ENCODE measurements at places on chromosomes 7 and 10.

GRCh38 chr7:116530107-116530820 lies 5.4 kb downstream of the CAV1 start:
- no peak for DNase-seq

- DNase-seq, result no peak
Measured at GRCh38 chr7:2522780-2523433, 3.3 kb downstream of the LFNG start.

GRCh38 chr7:40608321-40609075 lies 473.7 kb downstream of the SUGCT start:
- DNase-seq, result no peak

- DNase-seq, result no peak
Measured at GRCh38 chr7:157320608-157320980, 16.2 kb upstream of the DNAJB6 start.

DNA sequence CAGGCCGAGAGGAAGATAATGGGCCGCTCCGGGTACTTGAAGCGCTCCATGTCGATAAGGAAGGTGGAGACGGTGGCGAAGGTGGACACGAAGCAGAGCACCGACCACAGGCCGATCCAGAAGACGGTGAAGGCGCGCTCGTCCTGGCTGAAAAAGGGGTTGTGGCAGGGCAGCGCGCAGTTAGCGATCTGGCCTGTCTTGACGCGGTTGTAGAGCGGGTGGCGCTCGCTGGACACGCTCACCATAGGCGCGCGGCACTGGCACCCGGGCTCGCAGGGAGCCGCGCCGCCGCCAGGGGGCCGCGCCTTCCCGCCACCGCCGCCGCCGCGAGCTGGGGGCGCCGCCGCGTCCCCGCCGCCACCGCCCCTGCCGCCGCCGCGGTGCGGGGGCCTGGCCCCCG lies 1.6 kb downstream of the FZD8 start:
- DNase-seq, result no peak

DNA sequence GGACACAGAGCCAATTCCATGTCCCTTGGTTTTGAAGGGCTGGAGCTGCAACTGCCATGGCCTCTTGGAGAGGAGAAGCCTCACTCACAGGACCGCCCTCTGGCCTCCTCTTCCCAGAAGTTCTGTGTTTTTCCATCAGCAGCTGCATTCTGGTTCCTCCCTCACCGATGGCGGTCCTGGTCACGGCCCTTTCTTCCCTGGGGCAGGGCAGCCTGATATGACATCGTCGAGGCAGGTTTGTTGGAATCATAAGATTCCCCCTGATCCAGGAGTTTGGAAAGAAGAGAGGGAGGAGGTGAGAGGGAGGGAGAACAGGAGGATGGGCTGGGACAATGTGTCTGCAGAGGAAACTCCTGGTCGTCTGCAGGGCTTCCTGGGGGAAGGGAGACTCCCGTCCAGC lies 82.7 kb upstream of the PDZD8 start:
- DNase-seq, result no peak

DNA sequence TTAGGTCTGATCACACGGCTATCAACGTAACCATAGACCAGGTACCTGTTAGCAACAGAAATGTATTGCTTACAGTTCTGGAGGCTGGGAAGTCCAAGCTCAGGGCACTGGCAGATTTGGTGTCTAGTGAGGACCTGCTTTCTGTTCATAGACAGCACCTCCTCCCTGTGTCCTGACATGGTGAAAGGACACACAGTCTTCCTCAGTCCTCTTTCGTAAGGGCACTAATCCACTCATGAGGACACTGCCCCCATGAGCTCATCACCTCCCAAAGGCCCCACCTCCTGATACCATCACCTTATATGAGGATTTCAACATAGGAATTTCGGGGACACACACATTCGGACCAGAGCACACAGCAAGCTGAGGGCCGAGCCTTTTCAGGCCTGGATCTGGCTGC lies 71.4 kb upstream of the BTBD16 start:
- DNase-seq, result no peak

- no peak for DNase-seq
Measured at GRCh38 chr7:13604178-13604577, 385.3 kb downstream of the ETV1 start.

GRCh38 chr7:64999165-65000004 lies 7.1 kb downstream of the ERV3-1 start:
- DNase-seq, result no peak

- DNase-seq, result no peak
Measured at GRCh38 chr7:92669616-92670165, 79.5 kb upstream of the FAM133B start.

- no peak for DNase-seq
Measured at GRCh38 chr10:93081318-93081717, 7.6 kb downstream of the CYP26A1 start.

GRCh38 chr7:5420881-5421713 lies 2.5 kb downstream of the TNRC18 start:
- no peak for DNase-seq

GRCh38 chr7:936386-937054 lies 18.0 kb downstream of the ADAP1 start:
- no peak for DNase-seq

DNA sequence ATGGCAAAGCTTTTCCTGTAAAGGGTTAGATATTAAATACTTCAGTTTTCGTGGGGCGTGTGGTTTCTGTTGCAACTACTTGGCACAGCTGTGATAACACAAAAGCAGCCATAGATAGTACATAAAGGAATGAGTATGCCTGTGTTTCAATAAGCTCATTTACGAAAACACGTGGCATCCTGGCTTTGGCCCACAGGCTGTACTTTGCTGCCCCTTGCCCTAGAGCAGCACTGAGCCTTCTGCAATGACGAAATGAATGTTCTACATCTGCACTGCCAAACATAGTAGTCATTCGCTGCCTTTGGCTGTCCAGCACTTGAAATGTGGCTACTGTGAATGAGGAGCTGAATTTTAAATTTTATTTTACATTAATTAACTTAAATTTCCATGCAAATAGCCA lies 376.2 kb upstream of the TPK1 start:
- DNase-seq, result no peak

- DNase-seq, result no peak
Measured at GRCh38 chr7:74306730-74307469, 17.7 kb downstream of the CLIP2 start.

DNA sequence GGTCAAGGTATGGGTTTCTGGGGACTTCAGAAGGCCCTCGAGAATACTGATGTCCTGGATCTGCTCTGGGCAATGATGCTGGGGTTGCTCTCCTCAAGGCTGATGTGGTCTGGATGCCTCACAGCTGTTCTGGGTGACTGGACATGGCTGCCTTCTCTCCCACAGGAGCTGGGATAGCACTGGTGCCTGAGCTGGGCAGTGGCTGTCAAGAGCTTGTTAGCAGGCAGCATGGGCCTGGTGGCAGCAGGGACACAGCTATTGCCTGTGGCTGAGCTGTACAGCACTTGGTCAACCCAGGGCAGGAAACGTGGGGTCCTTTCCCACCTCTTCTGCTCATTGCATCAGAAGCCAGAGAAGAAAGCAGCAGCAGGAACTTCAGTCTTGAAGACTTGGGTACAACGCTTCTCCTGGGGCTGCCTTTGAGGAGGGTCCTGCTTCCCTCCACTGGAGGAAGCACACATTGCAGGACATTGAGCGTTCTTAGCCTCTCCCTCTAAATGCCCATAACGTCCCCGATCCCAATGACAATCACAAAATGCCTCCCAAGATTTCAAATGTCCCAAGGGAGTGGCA lies 13.0 kb downstream of the ADCYAP1R1 start:
- no peak for DNase-seq

- peak; percentile 4 for DNase-seq
Measured at GRCh38 chr7:85890244-85890811, 703.5 kb upstream of the SEMA3D start.

- no peak for DNase-seq
Measured at GRCh38 chr7:149248777-149249176, 9.3 kb downstream of the ZNF212 start.

DNA sequence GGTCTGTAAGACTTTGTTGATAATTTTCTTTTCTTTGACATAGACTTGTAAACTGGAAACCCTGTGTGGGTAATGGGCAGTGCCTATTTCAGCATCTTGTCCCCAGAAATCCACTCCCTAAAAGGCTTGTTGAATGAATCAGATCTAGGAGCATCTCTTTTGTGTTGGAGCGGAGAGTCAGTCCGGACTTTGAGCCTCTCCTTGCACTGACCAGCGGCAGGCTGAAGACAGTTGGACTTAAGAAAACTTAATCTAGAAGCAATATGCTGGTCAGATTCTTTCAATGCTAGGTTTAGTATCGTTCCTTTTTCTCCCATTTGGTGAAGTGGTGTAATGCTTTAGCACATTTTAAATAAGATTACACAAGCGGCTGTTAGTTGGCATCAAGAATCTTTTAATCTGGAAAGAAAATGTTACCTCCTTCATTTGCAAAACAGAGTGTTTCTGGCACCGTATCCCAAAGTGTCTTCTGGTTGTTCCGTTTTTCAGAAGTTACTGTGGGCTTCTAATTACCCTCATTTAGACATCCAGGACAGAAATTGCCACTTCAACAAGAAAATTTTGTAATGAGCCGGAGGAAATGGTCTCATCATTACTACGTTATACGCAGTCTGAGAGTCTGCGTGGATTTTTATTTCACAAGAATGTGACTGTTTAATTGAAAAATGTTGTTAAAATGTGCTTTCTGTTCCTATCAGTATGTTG lies 74.7 kb downstream of the CUX1 start:
- DNase-seq, result no peak

DNA sequence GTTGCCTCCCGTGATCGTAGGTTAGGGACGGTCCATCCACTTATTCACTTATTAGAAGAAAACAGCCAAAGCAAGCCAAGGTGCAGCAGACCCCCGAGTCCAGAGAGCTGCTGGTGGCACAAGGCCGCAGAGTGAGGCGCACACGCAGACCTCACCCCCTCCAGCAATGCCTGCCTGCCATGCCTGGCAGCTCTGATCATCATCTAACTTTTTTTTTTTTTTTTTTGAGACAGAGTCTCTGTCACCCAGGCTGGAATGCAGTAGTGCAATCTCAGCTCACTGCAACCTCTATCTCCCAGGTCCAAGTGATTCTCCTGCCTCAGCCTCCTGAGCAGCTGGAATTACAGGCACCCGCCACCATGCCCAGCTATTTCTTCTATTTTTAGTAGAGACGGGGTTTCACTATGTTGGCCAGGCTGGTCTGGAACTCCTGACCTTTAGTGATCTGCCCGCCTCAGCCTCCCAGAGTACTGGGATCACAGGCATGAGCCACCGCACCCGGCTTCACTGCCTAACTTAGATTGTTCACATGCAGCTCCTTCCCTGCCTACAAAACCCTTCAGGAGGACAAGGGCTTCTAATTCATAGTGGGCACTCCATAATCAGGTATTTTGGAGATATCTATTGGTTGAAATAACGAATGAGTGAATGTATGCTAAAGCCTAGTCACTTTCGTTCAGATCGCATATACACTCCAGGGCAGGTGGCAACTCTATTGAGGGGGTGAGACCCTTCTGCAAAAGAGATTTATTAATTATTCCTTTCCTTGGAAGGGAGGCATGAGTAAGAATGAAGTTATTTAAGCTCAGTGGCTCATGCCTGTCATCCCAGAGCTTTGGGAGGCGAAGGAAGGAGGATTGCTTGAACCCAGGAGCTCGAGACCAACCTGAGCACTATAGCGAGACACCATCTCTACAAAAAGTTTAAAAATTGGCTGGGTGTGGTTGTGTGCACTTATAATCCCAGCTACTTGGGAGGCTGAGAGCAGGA lies 15.9 kb downstream of the TRIM56 start:
- no peak for DNase-seq

- DNase-seq, result no peak
Measured at GRCh38 chr10:1126461-1126860, 70.3 kb downstream of the WDR37 start.

DNA sequence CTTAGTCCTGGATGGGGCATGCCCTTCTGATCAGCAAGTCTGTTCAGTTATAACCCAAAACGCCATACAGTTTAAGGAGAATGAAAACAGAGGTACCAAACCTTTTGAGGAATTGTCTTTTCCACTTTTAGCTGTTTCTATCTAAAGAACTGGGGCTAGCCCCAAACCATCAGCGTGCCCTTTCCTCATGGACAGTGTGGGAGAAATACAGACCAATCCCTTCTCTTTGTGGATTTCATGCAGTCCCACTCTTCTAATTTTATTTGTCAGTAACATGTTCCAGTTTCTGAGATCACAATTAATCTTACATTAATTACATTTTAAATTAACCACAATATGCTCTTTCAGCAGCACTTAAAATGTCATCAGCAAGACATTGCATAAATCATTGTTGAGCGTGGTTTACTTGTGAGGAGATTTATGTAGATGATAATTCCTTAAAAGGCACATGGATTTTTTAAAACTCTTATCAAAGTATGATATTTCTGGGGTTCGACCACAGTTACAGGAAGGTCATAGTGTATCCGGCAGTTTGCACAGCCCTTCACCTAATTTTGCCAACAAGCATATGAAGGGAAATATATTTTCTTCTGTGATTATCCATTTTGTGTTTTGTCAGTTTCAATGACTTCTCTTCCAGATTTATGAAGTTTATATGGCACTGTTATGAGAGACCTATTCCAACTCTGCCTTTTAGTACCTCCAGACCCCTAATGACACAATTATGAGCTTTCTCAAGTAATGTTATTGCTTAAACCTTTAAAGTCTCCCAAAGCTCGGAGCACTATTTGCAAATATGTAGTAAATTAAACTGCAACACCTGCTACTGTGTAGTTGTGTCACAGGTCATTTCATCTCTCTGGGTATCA lies 868.4 kb upstream of the C7orf33 start:
- no peak for DNase-seq

DNA sequence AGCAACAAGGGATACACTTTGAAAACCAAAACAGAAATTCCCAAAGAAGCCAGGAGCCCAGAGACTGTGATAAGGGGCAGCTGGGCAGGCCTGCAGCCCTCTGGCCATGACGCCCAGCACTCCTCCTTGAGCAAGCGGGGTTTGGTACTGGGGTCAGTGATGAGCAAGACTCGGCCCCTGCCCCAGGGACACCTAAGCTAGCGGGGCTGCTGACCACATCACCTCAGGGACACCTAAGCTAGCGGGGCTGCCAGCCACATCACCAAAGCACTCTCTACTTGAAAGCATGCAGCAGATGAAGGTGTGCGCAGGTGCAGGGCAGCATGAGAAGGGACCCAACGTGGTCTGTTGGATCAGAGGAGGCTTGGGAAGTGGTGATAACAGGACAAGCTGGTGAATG lies 108.0 kb upstream of the PPP2R2D start:
- no peak for DNase-seq

GRCh38 chr7:120992965-120993494 lies 4.5 kb downstream of the CPED1 start:
- no peak for DNase-seq

DNA sequence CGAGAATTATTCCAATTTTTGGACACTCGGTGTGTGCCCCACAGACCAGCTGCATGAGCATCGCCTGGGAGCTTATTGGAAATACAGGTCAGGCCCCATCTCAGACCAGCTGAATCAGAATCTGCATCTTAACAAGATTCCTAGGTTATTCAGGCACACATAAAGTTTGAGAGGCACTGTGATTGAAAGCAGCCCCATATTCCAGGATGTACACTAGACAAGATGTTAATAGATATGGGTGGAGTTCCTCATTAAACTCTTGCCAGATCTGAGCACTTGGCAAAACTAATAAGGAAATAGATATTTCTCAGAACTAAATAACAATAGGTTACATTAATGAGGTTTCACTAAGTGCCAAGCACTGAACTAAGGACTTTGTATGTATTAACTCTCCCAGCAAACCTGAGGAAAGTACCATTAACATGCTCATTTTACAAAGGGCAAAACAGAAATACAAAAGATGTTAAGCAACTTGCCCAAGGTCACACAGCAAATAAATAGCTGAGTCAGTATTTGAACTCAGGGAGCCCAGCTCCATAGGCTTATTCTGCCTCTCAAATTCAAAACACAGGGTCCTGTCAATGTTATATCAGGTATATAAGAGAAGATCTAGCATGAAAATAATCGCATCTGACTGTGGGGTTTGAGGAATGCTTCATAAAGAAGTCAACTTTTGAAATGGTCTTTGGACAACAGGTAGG lies 29.9 kb downstream of the PPP1R3C start:
- no peak for DNase-seq

All from right renal cortex interstitium (tissue), 3 donors.